Fibroblast of skin of left biceps (primary cell): ENCODE measurements at places on chromosomes 16 and 17.

GRCh38 chr16:47519546-47519945 lies 58.4 kb downstream of the PHKB start:
- no peak for DNase-seq

- no peak for DNase-seq
Measured at GRCh38 chr16:71407731-71408130, 34.1 kb downstream of the TLE7 start.

GRCh38 chr17:65292430-65292829 lies 155.3 kb downstream of the RGS9 start:
- no peak for DNase-seq

- no peak for DNase-seq
Measured at GRCh38 chr16:84368308-84368996, at the start of gene ATP2C2. ATP2C2 (plus strand) TSS chr16:84368538; CDS start chr16:84368616, 78 bp downstream.

DNA sequence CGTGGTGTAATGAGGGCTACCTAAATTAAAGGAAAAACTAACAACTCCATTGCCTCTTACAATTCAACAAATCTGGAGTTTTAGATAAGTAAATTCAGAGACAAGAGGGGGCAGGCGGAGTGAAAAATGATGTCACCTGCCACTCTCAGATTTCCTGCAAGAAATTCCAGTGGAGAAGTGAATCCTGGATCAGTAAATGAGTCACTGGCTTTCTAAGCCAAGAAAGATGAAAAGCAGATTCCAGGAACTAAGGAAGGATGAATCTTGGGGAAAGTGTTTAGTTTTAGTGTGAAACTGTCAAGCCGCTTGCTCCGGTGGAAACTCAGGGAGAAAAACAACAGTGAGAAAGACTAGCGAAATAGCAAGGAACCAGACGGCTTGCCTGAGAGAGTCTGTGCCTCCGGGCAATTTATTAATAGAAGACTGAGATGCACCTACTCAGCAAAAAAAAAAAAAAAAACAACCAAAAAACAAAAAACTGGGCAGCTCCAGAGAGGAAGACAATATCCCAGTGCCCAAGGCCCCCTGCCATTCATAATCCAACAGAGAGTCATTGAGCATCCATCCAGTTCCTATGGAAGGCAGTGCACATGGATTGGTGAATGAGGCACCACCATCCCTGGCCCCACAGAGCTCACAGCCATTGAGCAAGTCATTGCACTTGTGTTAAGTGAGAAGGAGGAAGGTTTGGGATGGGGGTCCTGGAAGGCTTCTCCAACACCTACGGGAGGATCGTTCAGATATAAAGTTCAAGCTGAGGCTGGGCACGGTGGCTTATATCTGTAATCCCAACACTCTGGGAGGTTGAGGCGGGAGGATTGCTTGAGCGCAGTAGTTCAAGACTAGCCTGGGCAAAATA lies 12.1 kb upstream of the RIPOR1 start:
- peak; percentile 41 for DNase-seq

DNA sequence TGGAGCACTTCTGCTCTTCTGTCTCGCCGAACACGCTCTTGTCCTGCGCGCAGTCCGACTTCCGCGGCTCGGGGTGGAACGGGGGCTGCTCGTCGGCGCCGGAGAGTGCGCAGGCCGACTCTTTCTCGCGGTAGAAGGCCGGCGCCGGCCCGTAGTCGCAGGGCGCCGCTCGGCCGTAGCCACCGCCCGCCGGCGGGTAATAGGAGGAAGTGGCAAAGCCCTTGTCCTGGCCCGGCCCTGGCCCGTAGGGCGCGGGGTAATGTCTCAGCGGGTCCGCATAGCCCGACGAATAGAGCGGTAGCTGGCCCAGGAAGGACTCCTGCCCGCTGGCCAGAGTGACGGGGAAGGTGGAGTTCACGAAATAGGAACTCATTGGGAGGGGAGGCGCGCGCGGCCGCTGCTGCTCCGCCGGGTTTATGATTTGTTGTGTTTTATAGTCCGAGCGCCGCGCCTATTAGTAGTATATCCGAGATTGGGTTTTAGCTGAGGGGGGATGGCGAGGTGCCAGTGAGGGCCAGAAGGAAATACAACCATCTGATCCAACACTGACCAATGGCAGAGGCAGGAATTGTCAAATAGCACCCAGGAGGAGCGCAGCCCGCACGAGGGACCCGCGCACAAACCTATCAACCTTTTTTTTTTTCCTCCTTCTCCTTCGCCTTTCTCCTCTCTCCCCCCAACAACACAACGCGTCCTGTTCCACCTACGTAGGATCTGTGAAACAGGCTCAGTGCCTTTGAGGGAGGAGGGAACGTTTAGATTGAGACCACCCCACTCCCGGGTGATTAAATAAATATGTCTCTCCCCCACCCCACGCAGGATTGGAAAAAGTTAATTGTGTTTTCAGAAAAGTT lies 4.4 kb upstream of the HOXB5 start:
- DNase-seq: no peak

DNA sequence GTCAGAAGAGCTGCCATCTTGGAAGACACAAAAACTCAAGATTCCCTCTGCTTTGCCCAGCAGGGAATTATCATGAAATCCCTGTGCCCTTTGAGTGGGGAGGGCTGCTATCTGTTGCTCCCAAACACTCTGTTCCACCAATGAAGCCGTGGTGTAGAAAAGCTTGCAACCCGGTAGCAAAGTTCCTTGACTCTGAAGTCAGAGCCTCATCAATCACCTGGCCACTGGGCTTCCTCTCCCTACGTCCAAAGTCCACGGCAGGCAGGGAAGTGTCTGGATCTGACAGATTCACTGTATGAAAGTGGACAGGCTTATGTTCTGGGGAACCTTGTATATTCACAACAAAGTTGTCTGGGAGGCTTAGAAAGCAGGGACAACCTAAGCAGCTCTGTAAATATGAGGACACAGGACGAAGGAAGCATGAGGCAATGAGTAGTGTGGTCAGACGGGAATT lies 343.3 kb downstream of the SLC39A11 start:
- no peak for DNase-seq

DNA sequence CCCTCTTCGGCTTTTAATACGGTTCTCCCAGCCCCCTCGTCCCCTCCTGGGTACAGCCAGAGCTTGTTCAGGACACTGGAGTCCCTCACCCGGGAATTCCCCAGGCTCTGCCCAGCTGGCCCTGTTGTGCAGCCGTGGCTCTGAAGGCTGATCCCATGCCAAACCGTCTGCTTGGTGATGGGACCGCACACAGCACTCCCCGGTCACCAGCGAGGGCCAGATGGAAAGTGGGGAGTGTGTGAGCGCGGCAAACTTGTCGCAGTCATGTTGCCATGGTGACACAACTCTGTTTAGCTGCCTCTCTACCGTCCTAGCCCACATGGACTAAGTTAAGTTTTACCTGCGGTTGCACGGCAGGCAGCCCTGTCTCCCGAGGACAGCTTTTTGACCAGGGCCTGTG lies 107.9 kb downstream of the RAP1GAP2 start:
- DNase-seq: no peak

GRCh38 chr16:90019543-90020259 lies 445 bp upstream of the DBNDD1 start:
- no peak for DNase-seq

DNA sequence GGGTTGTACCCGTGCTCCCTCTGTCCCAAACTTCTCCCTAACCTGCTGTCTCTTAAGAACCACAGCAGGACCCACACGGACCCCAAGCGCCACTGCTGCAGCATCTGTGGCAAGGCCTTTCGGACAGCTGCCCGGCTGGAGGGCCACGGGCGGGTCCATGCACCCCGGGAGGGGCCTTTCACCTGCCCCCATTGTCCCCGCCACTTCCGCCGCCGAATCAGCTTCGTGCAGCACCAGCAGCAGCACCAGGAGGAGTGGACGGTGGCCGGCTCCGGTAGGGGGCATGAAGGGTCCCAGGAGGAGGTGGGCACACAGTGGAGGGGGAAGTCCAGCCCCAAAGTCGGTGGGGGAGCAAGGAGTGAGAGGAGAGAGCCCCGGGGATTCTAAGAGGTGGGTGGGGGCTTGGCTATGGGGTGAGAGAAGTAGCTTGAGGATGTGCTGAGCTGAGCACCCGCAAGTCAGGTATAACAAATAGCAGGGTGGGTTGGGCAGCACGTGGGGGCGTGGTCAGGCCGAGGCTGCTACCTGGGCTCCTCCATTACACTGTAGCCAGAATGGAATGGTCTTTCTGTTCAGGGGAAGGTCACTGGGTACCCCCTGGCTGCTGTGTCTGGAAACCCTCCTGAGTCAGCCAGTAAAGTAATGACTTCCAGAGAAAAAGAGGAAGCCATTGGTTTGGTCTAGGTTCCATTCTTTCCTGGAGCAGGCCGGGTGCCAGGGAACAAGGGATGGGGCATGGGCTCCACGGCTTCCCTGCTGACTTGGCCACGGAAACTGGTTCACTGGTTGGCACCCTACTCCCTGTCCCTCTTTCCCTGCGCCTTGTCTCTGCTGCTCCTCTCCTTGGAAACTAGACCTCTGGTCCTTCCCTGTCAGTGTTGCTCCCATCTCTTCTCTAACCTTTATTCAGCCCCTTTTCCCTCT lies 7.1 kb downstream of the PRSS53 start:
- DNase-seq: no peak

DNA sequence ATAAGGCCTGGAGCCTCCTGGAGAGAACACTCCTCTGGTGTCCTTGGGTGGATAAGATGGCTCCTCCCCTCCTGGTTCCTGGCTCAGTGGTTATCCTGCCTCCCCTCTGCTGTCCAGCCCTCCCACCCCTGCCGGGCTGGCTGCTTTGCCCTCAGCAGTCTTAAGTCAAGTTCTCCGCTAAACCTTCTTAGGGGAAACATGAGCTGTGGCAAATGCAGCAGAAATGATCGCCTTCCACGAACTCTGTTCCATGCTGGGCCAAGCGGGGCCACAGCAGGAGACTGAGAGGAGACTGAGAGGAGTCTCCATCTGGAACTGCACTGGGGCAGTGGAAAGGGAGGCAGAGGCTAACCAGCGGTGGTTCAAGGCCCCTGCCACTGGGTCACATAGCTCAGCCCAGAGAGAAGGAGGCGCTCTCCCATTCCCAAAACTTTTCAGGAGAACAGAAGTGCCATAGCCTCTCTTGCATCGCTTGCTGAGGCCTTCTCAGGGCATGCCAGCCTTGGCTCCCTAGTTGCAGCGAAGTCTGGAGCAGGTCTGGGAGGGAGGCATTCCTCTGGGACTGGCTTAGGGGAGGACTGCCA lies 26.9 kb downstream of the TNS4 start:
- no peak for DNase-seq

- no peak for DNase-seq
Measured at GRCh38 chr16:85567935-85568334, 45.2 kb upstream of the GSE1 start.

DNA sequence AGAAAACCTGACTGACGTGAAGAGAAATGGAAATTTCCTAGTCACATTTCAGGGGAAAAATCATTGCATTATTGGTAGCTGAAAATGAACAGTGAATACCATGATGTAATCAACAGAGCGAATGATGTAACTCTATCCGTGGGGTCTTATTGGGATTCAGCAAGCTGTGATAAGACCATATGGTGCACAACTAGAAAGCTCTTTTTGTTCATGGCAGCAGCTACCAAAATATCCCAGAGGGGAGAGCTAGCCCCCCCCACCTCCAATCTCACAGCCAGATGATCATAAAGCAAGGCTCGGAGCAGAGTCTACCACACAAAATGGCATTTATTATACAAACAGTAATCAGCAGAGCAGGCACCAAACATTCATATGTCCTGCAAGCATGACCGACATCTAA lies 22.2 kb upstream of the DNAH17 start:
- peak; percentile 34 for DNase-seq

DNA sequence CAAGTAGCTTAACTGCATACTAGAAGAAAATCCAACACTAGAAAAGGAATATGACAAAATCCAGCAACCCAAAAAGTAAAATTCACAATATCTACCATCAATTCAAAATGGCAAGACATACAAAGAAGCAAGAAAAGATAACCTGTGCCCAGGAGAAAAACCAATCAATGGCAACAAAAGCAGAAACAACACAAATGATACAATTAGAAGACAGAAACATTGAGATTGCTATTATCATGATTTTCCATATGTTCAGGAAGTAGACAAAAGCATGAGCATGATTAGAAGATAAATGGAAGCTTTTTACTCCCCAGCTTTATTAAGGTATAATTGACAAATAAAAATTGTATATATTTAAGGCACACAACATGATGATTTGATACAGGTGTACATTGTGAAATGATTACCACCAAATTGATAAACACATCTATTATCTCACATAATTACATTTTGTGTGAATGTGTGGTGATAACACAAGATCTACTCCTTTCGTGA lies 117.3 kb downstream of the CA10 start:
- no peak for DNase-seq

DNA sequence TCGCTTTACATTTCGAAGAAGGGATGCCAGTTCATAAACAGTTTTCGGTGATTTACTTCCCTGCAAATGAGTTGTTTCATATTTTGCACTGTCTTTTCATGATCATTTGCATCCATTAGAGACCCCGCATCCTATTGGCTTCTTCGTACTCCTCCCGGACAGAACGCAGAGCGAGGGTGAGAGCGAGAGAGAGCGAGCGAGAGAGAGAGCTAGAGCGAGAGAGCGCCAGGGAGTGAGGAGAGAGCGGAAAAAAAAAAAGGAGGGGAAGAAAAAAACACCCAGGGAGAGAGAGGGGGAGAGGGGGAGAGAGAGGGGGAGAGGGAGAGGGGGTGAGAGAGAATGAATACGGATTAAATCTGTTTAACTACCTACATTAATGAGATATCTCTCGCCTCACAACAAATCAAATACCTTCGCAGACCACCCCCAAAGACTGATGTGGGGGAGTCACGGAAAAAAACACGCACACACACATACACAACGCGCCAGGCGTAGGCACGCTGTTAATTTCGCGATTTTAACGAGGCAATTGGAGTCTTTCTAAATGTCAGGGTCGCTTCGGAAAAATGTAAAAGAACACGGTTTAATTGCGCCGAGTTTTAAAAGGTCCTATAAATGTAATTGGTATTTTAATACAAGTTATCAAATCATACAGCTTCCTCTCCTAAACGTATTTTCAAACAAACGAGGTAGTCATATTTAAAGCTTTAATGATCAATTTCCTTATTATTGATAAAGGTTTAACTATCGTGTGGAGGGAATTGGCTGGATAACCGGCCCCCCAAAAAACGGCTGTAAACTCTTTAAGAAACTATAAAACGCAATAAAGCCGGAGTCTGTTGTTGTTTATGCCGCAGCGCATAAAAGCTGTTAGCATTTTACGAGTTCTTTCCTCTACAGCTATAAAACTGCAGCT lies at the start of gene HOXB8:
TSS of gene HOXB8 (minus strand) at position 246 of the 916 bp plus-strand sequence. CDS start 588 bp downstream, outside the sequence.
- no peak for DNase-seq
